ENCODE measurements at places on chromosomes 3 and 15.

GRCh38 chr3:68787106-68787626 is 145.2 kb downstream of the TAFA4 start:
- no peak for DNase-seq

GRCh38 chr3:185527364-185527763 is 25.0 kb downstream of the LIPH start:
- no peak for DNase-seq

GRCh38 chr15:67601073-67601472 is 58.6 kb downstream of the MAP2K5 start:
- DNase-seq: no peak

DNA sequence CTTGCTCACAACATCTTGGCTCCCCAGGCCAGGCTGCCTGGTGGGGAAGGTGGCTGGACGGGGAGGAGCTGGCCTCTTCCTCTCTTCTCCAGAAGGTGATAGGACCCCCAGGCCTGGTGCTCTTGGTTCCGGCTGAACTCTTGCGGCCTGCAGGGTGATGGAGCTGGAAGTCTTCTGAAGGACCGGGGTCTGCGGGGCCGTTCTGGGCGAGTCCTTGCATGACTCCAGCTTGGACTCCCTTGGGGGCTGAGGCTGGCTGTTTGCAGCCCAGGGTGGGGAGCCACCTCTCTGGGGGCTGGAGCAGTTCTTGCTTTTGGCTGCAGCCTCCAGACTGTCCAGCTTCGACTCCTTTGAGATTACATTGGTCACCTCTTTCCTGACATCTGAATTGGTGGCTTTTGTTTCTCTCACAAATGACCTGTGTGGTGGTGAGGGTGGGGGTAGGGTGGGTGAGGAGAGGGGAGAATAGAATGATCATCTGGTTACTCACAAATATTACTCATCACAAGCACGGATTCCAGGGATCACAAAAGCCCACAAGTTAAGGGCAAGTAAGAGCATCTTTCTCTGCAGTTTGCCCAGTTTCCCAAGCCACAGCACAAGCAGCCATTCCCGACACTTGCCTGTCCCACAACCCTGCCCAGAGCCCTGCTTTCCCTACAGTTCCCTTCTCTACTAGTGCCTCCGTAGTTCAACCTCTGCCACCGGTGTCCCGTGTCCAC is 149.1 kb upstream of the HACD2 start:
- peak; percentile 71 for DNase-seq

DNA sequence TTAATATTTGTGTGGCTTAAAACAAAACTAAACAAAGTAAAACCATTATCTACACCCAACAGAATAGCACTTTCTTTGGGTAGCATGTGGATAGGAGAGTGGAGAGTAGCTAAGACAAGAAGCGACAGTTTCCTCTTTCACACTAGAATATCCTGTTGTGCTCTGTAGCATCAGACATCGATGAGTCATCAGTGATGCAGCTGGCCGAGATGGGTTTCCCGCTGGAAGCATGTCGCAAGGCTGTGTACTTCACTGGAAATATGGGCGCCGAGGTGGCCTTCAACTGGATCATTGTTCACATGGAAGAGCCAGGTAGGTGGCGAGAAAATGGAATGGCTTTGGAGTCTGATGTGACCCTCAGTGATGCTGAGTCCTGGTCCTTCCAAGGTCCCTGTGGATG is 108.1 kb downstream of the USP13 start:
- DNase-seq: no peak

DNA sequence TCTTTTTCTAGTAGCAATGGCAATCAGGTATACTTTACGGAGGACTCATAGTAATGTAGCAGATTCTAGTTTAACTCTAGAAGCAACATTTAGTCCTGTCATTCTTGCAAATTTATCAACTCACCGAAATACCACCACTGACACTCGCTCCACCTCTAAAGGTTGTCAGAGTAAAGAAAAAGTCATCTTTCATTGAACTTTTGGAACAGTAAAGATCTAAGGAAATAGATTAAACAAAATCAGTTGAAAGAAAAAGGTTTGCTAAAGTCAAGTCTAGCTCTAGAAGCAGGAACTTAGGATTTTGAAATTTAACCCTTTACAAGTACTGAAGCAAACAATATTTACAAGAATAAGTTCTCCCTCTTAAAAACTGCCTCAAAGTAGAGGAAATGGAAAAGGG is 8.7 kb downstream of the ATP8B4 start:
- DNase-seq: no peak

DNA sequence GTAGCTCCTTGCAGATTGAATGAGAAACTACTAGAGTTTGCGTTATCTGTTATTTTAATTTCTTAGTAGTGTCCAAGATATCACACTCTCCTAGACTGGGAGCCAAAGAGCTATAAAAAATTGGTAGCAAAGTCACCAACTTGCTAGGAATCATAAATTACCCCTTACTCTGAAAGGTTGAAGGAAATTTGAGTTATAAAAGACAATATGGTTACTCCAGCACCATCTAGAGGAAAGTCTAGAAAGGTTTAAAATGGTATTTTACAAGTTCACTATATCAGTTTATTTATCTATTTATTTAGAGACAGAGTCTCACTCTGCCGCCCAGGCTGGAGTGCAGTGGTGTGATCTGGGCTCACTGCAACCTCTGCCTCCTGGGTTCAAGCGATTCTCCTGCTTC is 121.6 kb downstream of the RBPMS2 start:
- DNase-seq: no peak

- peak; percentile 39 for DNase-seq
Observed at GRCh38 chr3:36714343-36715086, 49.8 kb downstream of the DCLK3 start.

DNA sequence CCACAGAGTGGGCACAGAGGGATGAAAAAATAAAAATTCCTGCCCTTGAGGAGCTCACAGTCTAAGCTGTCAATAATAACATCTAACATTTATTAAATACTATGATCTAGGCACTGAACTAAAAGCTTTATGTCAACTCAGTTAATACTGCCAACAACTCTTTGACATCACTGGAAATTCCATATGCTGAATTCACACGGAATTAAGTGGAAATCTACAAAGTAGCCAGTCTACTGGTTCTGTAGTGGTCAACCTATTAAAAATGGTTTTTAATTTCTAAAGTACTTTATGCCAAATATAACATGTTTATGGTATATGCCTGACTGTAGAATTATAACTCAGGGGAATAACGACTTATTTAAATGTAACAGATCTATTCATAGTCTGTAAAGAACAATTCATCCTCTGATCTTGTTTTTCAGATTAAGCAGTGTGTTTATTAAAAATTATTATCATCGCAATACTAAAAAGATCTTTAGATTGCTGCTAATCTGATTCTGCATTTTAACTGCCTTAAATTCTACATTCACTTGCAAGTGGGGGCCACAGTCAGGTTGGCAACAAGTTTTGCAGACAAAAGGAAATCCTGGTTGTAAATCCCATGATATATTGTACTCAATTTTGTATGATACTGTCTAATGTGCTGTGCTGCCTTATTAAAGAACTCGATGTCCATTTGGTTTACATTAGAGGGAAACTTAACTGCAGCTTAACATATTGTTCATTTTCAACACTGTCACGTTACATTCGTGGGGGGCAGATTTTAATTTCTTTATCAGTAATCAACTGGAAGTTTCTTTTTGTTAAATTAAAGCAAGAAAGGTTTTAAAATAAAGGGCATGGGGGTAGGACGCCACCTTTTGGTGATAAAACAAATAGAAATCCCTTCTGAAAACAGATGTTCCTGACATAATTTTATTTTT is 2.6 kb upstream of the FOXP1 start:
- no peak for DNase-seq

DNA sequence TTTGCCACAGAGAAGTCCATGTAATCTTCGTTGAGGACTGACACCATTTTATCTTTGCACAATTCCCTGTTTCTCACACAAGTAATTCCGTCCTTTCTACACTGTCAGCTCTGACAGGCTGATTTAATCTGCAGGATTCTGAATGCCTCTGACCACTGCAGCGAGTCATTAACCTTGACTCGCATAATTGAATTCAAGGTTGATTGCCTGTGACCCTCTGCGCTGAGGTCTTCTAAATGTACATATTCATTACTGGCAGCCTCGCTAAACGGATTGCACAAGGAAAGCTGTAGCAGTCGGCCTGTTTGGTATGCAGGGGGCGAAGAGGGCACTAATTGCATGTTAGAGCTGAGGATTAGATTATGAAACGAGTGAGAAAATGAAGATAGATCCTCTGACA is 147.8 kb downstream of the SHOX2 start:
- DNase-seq: no peak

DNA sequence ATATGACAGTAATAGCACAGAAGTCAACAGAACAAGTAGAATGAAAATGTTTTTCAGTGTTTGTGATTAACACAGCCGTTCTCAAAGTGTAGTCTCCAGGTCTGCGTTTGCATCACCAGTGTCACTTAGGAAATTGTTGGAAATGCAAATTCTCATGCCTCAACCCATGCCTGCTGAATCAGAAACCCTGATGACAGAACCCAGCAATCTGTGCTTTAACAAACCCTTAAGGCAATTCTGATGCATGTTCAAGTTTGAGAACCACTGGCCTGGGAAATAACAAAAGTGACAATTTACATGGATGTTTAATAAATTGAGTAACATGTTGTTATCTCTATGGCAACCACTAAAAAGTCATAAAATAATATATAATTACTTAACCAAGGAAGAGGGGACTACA is 103.1 kb upstream of the ATP11B start:
- DNase-seq: no peak

- DNase-seq: no peak
Observed at GRCh38 chr3:45992133-45992729, 3.4 kb downstream of the FYCO1 start.

DNA sequence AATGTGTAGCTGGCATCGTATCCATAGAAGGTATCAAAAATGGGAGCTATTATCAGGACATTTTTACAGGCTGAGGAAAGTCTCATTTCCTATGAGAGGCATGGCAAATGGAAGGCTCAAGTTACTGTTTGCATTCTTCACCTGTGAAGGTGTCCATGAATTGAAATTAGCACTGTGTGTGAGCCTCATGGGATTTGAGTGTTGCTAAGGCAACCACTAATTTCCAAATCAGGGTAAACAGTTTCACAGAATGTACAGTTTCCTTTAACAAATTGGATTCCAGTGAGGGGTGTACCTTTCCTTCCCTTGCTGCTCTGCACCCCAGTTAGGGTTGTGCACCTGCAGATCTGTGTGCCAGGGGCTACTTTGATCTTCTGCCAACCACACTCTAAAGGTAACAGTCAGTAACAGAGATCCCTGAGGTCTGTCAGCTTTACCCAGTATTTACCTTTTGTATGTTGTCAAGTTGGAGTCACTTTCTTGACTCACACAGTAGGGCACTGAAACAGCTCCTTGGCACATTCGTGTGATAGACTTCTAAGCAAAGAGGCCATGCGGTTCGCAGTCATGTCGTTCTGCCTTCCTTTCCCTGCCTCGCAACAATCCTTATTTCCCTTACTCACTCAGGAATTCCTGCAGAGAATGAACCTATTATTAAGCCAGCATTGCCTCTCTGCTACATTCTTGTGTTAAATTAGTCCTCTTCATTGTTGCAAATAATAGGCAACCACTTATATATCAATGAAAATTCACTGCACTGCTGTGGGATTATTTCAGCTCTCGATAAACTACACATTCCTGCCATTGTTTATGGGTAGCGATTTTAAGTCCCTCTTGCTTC is 129.8 kb upstream of the GBE1 start:
- no peak for DNase-seq

- no peak for DNase-seq
Observed at GRCh38 chr15:98778960-98779359, 130.6 kb downstream of the IGF1R start.

- DNase-seq: no peak
Observed at GRCh38 chr3:124759666-124760401, 29.6 kb downstream of the UMPS start.

DNA sequence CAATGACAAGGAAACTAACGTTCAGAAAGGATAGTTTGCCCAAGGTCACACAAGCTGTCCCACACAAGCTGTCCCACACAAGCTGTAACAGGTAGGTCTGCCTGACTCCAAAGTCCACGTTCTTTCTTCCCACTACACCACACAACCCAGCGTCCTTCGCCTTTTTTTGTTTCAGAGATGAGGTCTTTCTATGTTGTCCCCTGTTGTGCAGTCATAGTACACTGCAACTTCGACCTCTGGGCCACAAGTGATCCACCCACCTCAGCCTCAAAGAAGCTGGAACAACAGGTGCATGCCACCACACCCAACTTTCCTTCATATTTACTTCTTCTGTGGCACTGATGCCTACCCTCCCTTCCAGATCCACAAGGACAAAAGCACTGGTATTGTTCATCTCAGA is 21.4 kb downstream of the MB21D2 start:
- no peak for DNase-seq

GRCh38 chr3:12574131-12574530 is 17.2 kb downstream of the MKRN2 start:
- no peak for DNase-seq

DNA sequence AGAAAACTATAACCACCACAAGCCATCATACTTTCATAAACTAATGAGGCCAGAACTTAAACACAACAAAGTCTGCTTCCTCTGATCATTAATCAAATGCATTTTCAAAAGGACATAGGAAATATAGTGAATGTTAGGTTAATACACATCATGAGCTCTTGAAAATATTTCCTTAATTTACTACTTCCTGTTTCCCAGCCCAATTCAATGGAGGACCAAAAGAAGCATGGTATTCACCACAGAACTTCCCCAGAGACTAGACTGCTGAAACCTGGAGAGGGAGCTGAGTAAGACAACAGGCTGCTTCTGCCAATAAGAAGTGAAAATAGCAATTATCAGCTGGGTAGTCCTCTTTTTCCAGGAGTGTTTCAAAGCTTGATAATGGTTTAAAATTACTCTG is 250.3 kb downstream of the ULK4 start:
- DNase-seq: peak; percentile 20

DNA sequence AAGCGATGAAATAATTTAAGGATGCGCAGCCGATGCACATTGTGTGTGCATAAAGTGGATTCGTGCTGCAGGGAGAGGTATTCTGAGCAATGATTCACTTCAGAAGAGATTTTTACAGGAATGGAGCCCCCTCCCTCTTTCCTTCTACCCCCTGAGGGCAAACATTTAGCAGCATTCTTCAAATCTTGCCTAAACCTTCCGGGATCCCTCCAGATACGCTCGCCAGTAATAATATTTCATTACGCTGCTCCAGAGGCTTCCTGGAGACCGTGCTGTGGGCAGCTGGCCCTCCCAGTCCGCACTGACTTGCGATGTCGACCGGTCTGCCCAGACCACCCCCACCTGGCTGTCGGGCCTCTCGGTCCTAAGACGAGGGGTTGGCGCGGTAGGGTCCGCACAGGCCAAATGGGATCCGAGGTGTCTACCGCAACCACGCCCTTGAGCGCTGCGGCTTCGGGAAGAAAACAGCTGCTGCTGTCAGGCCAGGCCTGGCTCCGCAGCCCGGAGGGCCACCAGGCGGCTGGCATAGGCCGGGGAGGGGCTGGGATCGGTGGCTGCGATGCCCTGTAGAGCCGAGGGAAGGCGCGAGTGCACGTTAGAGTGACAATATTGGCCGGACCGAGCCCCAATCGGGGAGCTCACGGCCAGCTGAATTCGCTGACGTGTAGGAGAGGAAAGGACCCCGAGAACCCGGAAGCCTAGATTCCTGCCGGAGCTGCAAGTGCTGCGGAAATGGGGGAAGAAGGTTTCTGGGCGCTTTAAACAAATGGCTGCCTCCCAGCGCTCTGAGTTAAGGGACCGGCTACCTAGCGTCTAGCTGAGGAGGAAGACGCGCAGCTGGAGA is 14.3 kb downstream of the ZIC4 start:
- peak; percentile 13 for DNase-seq
